Smooth muscle cell of bladder (primary cell): ENCODE measurements at places on chromosomes 16 and 17. TPM values are rescaled to one million over a fixed set of nuclear protein-coding genes. Genes with fewer than 3 reads are reported as not detected.

Gene CDRT15L2
- total RNA-seq, result not detected in 2 replicates

Gene PDPR
- total RNA-seq, result 11.5 and 17.7 TPM in 2 replicates

Gene MEIOC
- under 0.01 TPM in 1 of 2 replicates, not detected in the other for total RNA-seq

Gene TMEM114
- not detected in 2 replicates for total RNA-seq

Gene PLA2G10
- not detected in 2 replicates for total RNA-seq

Gene NAGS
- total RNA-seq, result 0.55 and 0.71 TPM in 2 replicates

Gene TP53TG3
- not detected in 2 replicates for total RNA-seq
